ENCODE measurements at places on chromosomes 16 and 17.

DNA sequence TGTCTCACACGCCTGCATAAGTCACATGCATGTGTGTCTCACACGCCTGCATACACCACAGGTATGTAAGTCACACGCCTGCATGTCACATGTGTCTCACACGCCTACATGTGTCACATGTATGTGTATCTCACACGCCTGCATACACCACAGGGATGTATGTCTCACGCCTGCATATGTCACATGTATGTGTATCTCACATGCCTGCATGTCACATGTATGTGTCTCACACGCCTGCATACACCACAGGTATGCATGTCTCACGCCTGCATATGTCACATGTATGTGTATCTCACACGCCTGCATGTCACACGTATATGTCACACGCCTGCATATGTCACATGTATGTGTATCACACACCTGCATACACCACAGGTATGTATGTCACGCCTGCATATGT, 13.8 kb upstream of the CDH15 start:
- no peak for DNase-seq

DNA sequence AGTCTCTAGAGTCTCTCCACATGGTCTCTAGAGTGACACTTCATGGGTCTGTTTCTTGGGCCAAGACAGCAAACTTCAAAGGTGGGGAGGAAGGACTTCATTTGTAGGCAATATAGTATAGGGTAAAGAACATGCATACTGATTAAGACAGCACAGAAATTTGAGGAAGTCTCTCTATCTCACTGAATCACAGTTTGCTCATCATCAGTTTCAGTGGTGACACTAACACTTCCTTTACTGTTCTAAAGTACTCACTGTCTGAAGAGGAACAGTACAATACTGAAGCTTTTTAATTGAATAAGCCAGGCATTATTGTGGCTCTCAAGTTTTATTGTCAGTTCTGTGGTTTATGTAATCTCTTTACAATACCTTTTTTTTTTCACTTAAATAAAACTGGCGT, 656.4 kb upstream of the CDH8 start:
- DNase-seq: no peak

DNA sequence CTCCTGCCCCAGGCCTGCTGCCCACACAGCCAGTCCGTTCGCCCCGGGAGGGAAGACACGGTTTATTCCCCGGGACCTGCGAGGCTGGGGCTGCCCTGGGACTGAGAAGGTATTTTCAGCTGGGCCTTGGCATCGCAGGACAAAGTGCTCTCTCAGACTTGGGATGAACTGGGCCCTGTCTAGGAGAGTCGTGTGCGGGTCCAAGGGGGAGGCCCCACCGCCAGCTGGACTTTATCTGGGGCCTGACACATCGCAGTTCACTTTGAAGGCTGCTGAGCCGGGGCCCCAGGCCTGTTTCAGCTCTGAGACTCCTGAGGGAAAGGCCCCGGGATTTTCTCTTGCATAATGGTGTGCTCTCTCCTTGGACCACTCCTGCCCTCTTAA, 6.8 kb downstream of the CRISPLD2 start:
- no peak for DNase-seq

DNA sequence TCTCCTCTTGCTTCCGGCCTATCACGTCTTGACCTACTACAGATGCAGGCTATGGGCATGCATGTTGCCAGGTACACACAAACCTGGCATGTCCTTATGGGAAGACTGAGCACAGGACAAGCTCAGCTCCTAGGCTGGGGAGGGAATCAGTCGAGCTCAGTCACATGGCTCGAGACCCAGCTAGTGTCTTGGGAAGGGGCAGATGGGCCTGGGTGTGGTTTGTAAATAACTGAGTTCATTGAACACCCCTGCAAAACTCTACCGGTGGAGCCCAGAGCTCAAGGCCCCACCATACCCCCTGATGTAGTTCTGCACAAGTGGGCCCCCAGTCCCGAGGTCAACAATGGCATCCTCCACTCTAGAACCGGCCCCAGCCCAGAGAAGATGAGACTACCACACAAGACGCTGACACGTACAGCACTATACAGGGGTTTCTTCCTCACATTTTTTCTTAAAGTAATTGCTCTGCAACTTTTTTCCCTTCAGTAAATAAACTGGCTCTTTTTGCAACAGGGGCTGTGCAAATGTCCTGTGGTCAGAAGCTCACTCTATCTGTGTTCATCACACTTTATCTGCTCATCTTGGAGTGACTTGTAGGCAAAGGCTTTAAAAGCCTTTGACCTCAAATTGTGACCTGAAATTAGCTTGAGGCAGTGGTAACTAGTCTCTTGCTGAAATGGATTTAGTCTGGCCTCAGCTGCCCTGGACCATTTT, 22.9 kb downstream of the ZNHIT3 start:
- DNase-seq: no peak

DNA sequence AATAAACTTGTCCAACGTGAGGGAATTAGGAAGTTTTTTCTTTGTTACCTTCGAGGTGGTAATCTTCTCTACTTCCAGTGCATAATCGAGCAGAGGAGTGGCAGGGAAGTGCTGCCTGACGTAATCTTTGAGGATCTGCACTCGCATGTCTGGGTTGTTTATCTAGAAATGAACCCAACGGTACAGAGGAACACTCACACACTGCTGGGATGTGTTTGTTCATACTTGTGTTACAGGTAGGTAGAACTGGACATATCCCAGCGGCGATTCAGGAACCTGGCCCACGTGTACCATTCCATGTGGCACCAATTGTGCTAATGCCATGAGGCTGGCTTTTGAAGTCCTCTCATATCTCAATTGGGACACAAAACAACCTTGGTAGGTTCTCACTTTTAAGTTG, 4.2 kb upstream of the KLHL11 start:
- DNase-seq: no peak

DNA sequence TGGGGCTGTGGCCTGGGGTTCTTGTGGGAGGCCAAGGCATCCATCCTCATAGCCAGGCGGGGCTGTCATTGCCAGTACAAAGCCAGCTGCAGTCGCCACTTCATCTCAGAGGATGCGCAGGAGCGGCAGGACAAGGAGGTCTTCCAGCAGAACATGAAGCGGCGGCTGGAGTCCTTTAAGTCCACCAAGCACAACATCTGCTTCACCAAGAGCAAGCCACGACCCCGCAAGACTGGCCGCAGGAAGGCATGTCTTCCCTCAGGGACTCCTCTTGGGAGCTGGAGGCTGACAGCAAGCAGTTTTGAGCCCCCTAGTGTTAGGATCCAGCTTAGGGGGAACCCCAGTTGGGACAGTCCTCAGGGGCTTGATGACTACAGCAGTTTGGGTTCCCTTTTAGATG, 15.1 kb upstream of the PLEKHG4 start:
- DNase-seq: no peak

Data from activated T-cell treated with anti-CD3 and anti-CD28 coated beads for 24 hours (primary cell).